ENCODE measurements at places on chromosomes 4 and X.

DNA sequence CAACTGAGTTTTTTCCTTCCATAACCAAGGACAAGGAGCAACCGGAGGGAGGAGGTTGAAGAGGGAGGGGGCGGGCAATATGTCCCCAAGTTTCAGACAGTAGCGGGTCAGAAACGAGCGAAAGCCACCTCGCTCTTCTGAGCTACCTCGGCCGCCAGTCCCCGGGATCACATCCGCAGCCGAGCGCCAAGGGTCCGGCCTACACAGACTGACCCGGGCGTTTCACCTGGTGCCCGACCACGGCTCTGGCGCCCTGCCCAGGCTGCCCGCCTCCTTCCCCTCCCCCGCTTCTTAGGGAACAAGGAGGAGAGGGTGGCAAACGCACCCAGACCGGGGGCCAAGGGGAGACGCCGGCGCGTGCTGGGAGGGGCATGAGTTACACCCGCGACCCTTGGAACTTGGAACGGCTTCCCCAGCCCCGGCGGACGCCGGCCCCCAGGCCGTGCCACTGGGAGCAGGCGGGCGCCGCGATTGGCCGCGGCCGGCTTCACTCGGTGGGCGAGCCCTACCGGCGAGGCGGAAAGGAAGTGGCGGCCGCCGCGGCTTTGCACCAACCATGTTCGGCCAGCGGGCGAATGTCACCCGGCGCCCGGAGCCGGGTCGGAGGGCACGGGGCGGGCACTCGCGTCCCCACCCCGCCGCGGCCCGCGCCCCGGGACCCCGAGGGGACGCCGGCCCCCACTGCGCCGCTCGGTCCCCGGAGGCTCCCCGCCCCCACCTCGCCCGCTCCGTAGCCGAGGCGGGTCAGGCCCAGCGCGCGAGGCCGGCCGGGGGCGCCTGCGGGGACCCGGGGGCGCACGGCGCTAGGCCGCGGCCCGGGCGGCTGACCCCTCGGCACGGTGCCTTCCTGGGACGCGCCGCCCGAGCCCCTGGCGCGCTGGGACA is 1.5 kb downstream of the IRF2 start:
- peak; percentile 33 for DNase-seq

GRCh38 chr4:26319949-26320537 is 771 bp upstream of the RBPJ start:
- DNase-seq: peak; percentile 22

- DNase-seq: no peak
Measured at GRCh38 chr4:40749717-40750460, at the start of gene NSUN7. TSS of gene NSUN7 (plus strand) at chr4:40749955. CDS start at chr4:40750694, 739 bp downstream.

DNA sequence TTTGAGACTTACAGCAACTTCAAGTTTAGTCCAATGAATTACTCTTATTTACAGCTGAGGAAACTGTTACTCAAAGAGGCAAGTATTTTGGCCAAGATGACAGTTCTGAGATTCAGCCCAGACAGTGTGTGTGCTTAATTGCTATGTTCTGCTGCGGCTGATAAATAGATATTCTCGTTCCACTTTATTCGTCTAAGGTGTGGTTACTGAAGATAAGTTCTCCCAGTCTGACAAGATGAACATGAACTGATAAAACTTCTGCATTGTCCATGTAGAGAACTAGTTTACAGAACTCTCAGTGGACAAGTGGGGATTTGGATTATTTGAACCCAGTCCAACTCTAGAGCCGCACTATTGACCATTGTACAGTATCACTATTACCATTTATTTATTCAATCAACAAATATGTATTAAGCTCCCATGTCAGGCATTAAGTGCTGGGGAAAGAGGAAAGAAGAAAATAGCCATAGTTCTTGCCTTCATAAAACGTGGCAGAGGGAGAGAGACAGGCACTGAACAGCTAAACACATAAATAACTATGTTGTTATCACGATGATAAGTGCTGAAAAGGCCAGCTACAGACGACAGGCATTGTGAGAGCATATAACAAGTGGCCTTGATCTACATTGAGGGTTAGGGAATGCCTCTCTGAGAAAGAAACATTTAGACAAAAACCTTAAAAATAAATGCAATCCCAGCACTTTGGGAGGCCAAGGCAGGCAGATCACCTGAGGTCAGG is 4.0 kb upstream of the DHX15 start:
- DNase-seq: no peak

- no peak for DNase-seq
Measured at GRCh38 chr4:76752861-76753501, 145.0 kb downstream of the SOWAHB start.
